ENCODE measurements at places on chromosomes 6 and 20. TPM values are rescaled to one million over a fixed set of nuclear protein-coding genes. Genes with fewer than 3 reads are reported as not detected.

DNA sequence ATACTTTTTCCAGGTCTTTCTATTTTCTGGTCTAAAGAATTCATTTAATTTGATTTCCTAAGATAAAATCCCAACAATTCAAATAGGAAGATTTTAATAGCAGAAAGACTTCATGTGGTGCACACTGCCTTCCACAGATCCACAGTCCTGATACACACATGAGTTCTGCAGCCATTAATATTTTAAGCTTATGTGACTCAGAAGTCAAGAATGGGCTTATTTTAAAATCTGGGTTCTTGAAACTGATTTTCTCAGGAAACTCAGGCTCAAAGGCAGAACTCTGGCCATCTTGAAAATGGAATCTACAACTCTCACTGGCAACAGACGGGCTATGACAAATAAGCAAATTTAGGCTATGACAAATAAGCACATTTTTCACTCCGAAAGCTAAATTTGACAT, 88.2 kb downstream of the COL12A1 start:
- no peaks in the 10 kb centered on the region for H3K36me3 ChIP-seq
- no peak overlapping the region for H3K27ac ChIP-seq
- H3K4me3 ChIP-seq: no peak overlapping the region

Gene CTAGE9
- total RNA-seq: not detected

Gene SEL1L2
- total RNA-seq: not detected

Gene ZC2HC1B
- not detected for total RNA-seq

Data from K562 (cell line).